ENCODE measurements at places on chromosomes 16 and 17.

- DNase-seq = no peak
These were observed 219.3 kb upstream of the GSE1 start for GRCh38 chr16:85393674-85394451.

- DNase-seq = no peak
These were observed 44.1 kb upstream of the MYH10 start for GRCh38 chr17:8674344-8675305.

- DNase-seq = no peak
These were observed 42.9 kb downstream of the HAPSTR1 start for GRCh38 chr16:9134306-9134705.

DNA sequence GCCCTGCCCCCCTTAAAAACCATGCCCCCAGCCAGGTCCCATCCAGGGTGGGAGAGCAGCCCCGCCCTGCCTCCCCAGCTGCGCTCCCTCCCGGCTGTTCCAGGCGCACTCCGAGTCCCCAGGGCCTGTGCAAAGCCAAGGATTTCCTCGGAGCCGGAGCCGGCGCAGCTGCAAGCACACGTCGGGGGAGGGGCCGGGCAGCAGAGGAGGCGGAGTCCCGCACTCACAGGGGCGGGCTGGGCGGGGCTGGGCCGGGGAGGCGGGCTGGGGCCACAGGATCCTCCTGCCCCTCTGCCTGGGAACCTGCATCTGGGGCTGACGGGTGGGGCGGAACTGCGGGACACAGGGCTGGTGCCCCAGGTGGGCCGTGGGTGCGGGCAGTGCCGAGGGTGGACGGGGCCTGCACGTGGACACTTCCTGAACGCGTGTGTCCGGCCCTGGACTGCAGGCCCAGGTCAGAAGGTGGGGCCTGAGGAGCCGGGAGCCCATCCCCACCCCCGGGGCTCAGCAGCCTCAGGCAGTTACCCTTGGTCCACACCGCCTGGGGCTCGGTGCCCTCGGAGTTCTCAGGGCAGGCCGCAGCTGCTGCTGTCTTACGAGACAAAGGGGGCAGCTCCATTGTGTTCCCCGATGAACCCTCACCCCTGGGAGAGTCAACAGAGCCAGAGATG, 24.0 kb upstream of the SSTR5 start:
- DNase-seq = no peak

DNA sequence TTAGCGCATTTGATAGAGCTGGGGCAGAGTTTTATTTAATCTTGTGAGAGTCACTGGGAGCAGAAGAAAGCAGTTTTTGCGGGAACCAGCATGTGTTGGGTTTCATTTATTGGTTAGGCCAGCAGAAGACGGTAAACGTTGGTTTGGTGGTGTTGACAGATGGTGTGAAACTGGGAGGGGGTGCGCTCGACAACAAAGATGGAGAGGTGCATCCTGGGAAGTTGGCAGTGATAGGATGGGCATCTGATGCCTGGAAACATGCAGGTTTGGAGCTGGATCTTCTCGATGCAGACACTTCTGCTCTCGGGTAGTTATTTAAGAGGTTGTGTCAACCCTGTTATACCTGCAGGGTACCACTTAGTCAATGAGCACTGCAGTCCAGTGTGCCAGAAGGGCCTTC, 24.9 kb upstream of the CLEC18A start:
- no peak for DNase-seq

- no peak for DNase-seq
These were observed 116.7 kb downstream of the RBFOX1 start for GRCh38 chr16:7449306-7449705.

DNA sequence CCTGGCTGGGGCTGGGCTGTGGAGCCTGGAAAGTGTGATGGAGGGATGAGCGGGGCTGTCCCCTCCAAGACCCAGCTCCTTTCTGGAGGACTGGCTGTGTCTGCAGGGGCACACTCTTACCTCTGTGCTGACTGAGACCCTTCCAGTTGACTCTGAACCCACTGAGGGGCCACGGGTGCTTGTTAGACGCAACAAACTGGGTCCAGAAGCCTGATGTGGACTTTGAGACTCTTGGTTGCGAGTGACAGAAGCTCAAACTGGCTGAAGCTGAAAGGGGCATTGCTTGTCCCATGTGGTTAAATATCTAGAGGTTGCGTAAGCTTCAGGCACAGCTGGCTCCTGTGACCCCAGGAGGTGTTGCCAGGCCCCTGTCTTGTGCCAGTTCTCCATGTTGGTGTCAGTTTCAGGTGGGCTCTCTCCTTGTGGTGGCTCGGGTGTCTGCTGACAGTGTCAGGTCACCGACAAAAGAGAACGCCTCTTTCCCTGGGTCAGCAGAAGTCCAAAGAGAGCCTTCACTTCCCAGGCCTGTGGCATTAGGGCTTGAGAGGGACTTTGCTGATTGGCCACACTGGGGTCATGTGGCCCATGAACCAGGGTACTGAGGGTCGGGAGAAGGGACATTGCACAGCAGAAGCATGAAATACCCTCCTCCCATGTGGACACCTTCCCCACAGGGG, 16.7 kb downstream of the ADCY7 start:
- DNase-seq = no peak

GRCh38 chr17:68853036-68853435, 102.2 kb downstream of the ABCA8 start:
- no peak for DNase-seq

GRCh38 chr17:72267601-72268000, 146.8 kb downstream of the SOX9 start:
- DNase-seq = no peak

DNA sequence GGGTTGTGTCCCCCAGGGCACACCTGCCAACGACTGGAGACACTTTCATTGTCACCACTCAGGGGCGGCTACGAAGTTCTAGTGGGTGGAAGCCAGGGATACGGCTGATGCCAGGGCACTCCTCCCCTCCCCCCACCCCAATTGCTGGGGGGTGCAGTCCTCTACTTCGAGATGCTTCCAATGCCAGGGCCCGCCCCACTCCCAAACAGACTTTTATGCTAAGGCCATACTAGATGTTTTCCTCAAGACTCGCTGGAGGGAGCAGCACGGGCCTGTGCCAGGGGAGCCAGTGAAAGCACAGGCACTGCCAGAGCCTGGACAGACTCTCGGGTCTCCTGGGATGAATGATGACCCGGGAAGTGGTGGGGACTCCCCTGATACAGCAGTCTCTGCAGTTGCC, 178.0 kb downstream of the CPPED1 start:
- peak; percentile 79 for DNase-seq

DNA sequence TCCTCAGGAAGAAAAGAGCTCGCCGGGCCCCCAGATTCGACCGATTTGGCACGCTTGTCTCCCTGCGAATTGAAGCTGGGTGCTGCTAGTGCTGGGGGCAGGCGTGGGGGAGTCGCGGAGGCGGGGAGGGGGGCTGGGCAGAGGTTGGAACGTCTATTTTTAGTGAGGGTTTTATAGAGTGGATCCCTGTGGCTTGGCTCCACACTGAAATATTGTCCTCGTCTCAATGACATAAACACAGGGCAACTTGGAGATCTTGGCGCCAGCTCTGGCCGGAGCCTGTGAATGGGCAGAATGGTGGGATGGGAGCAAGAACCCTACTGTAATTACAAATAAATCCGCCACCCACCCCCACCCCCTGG, 15.7 kb upstream of the NOG start:
- DNase-seq = no peak

GRCh38 chr16:50272687-50273381, 6.5 kb downstream of the ADCY7 start:
- DNase-seq = no peak

DNA sequence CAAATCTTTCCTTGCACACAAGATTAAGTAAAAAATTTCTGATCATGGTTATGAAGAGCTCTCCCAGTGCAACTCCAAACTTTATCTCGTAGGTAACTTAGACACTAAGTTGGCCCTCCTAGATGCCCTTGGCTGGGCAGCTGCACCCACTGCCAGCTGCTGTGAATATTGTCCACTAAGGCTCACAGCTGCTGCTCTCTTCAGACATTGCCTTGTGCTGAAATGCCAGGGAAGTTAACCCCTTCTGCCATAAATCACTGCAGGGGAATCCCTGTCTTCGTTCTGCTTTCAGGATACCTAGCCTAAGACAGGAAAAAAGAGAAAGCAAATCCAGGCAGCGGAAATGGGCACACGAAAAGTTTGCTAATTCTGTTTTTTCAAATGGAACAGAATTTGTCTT, 106.4 kb downstream of the IRX5 start:
- peak; percentile 16 for DNase-seq

DNA sequence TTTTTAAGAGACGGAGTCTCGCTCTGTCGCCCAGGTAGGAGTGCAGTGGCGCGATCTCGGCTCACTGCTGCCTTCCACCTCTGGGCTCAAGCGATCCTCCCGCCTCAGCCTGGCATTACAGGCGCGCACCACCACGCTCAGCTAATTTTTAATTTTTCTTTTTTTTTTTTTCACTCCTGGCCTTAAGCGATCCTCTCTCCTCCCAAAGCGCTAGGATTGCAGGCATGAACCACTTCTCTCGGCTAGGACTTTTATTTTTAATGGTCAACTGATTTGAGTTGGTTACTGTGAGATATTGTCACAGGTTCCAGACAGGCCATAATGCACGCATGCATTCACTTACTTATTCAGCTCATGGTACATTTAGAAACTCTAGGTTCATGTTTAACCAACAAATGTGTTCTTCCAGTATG, 888 bp downstream of the PIGW start:
- no peak for DNase-seq

GRCh38 chr17:73633736-73634135, 10.5 kb downstream of the SDK2 start:
- DNase-seq = no peak

GRCh38 chr17:49703557-49704277, 4.0 kb downstream of the SLC35B1 start:
- no peak for DNase-seq

- DNase-seq = no peak
These were observed 72.5 kb upstream of the ALOX12 start for GRCh38 chr17:6923385-6923784.

- DNase-seq = no peak
These were observed 11.8 kb downstream of the MAP2K3 start for GRCh38 chr17:21296097-21297025.

GRCh38 chr16:3612510-3613466, 1.4 kb upstream of the SLX4 start:
- DNase-seq = no peak

- DNase-seq = no peak
These were observed 16.9 kb upstream of the GLIS2 start for GRCh38 chr16:4298761-4299522.

- DNase-seq = no peak
These were observed 506.8 kb upstream of the SOX9 start for GRCh38 chr17:71613996-71614395.

DNA sequence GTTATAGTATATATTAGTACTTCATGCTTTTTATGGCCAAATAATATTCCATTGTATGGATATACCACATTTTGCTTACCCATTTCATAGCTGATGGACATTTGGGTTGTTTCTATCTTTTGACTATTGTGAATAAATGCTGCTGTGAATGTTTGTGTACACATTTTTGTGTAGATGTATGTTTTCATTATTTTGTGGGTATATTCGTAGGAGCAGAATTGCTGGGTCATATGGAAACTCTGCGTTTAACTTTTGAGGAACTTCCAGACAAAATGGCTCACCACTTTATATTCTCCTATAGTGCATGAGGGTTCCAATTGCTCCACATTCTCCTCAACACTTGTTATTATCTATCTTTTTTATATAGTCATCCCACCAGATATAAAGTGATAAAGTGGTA, 88.6 kb downstream of the CCT6B start:
- DNase-seq = no peak

- DNase-seq = no peak
These were observed 908 bp upstream of the CLUH start for GRCh38 chr17:2712300-2713043.

All from vagina (tissue), 2 donors.